ENCODE measurements at places on chromosomes 7 and 10.

GRCh38 chr7:129073738-129074137 lies 18.8 kb upstream of the TNPO3 start:
- no peak for DNase-seq

DNA sequence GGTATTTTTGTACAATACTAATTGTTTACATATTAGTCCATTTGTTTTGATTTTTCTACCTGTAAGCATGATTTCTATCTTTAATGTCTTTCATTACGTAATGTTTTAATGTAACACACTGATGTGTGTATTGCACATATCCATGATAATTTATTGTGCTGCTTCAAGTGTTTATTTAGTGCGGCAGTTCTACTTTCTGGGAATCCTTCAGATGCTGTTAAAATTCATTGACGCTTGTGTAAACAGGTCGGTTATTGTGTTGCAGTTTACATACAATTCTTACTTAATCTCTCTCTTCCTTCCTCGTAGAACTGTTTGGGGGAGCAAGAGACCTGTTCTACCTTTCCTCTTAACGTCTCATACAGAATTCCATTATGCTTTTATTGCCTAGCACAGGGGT lies 6.9 kb downstream of the TMEM60 start:
- DNase-seq = peak; percentile 65

- DNase-seq = no peak
These were observed 51.0 kb upstream of the OSBPL3 start for GRCh38 chr7:25031007-25031406.

DNA sequence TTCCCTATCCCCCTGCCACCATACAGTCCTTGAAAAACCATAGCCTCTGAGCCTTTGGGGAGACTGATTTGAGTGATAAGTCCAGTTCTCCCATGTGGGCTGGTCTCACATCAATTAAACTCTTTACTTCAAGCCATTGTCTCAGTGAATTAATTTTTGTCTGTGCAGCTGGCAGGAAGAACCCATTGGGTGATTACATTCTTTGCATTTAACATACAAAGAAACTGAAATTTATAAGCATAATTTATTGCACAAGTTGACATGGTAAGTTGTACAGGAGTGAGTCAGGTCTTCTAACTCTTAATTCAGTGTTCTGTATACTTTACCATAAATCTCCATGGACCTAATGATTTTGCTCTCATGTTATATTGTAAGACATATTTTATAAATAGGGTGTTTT lies 1613.0 kb upstream of the LRRTM3 start:
- no peak for DNase-seq

- no peak for DNase-seq
These were observed 63.2 kb downstream of the MKI67 start for GRCh38 chr10:128062881-128063563.

DNA sequence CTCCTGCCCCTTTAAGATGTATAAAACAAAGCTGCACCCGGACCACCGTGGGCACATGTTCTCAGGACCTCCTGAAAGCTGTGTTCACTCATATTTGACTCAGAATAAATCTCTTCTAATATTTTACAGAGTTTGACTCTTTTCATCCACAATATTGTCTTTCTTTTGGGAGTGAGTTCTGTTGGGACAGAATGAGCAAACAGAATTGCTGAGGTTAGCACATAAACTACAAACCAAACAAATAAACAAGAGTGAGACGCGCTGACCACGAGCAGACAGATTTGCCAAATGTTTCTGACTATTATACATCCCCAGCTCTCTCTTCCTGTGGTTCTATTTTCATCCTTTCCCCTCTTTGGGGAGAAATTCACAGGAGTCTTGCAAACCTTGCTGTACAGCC lies 526.7 kb downstream of the CALN1 start:
- no peak for DNase-seq

GRCh38 chr10:44697116-44697515 lies 214.0 kb upstream of the TMEM72 start:
- no peak for DNase-seq

DNA sequence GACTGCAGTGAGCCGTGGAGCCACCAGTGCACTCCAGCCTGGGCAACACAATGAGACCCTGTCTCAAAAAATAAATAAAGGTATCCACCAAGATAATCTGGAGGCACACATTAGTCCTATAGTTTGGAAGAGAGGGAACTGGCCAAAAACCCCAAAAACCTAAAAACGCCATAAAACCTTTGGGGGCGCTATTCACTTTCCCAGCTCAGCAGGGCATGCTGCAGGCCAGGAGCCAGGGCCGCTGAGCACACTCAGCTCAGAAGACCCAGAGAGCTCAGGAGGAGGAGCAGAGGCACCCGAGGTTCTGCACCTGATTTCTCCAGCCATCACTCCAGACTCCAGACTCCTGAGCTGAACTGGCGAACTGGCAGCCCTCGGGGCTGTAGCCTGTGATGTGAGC lies 167.2 kb upstream of the IMMP2L start:
- DNase-seq = no peak

DNA sequence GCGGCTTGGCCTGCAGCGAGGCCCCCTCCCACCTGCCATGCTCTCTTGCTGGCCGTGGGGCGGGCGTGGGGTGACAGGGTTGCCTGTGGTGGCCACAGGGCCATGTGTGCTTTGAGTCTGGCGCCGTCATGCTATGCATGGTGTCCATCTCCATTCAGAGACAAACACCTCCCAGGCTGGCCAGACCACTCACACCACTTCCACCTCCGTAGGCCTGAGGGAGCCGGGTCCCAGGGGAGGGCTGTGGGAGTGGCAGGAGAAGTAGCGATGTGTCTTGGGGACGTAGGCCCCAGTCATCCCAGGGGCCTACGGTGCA lies 65.5 kb downstream of the DNAJB6 start:
- no peak for DNase-seq

DNA sequence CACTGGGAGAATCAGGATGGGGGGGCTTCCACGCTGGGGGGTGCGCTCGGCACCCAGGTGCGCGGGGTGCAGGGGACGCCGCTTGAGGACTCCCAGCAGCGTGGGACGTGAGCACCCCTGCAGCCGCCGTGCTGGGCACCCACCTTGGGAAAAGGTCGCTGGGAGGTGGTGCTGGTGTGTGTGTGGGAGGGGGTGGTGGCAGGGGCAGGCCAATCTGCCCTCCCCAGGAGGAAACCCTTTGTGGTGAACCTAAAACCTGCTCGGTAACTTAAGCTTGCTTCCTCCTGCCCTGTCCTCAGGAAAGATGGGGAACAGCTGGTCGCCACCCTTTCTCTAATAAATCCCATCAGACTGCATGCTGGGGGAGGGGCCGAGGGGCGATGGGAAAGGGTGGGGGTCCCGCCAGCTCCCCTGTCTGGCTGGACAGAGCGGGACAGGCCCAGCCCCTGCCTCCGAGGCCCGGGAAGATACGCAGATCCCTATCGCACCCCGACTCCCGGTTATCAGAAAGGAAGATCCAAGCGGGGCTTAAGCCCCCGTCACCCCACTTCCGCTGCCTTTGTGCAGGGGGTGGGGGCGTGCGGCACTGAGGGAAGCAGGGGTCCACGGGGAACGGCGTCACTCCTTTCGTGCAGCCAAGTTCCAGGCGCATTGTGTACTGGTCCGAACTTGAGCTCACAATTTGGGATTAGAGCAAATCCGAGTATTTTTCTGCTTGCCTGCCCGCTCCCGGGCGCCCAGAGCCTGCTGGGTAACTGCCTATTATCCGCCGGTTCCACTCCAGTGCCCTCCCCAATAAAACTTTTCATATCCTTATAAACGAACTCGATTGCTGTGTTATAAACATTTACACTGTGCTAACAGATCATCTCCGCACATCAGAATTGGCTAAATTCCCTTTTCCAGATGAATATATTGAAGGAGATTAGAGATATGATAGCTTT lies 64.6 kb downstream of the UNCX start:
- no peak for DNase-seq

DNA sequence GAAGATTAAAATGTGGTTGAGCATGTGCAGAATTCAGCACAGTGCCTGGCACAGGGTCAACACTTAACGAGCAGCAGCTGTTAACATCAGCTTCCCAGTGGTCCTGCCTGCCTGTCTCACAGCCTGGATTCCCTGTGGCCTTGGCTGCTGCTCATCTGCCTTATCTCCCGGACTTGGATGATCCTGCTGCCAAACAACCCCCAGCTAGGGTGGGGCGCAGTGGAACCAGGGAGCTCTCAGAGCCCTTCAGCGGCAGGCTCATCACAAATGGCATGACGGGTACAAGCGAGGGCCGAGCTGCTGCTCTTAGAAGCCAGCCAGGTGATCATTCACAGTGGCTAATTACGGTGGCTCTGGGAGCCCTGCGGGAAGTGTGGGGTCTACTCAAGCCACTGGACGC lies 13.0 kb upstream of the SMARCD3 start:
- no peak for DNase-seq

- DNase-seq = no peak
These were observed 39.3 kb downstream of the WDR37 start for GRCh38 chr10:1095498-1095897.

- DNase-seq = no peak
These were observed 185.7 kb downstream of the TAX1BP1 start for GRCh38 chr7:27925573-27926201.

GRCh38 chr10:110664483-110665420 lies 20.6 kb downstream of the RBM20 start:
- no peak for DNase-seq

- peak; percentile 38 for DNase-seq
These were observed 245.9 kb downstream of the KCNMA1 start for GRCh38 chr10:77391605-77392235.

DNA sequence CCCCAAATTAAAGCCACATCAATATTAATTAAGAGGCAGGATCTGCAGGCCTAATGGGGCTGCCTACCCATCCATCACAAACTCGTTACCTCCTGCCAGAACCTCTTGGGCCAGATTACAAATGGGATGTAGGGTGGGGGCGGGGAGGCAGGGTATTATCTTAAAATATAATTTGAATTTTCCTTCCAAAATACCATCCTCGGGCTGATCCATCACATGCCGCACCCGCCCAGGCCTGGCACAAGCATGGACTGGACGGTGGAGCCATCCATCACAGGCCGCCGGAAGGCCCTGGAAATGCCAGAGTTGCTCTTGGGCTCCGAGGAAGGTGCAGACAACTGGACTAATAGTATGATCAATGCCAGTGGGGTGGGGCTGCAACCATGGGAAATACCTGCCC lies 212.8 kb downstream of the GRID1 start:
- DNase-seq = no peak

DNA sequence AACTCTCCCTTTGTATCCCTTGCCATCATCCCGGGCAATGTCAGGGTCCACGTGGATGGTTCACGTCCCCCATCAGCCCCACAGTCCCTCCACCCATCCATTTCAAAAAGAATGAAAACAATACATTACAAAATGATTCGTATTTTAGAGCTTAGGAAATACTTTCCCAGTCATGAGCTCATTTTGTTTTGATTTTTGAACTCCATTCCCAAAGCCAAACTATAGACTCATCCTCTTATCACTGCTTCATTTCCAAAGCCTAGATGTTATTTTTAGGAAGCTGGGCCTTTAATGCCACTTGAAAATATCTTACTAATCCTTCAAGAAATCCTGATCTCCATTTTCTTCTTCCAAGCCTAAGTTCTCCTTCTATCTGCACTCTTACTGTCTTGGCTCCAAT lies 72.1 kb downstream of the WNT2 start:
- no peak for DNase-seq

DNA sequence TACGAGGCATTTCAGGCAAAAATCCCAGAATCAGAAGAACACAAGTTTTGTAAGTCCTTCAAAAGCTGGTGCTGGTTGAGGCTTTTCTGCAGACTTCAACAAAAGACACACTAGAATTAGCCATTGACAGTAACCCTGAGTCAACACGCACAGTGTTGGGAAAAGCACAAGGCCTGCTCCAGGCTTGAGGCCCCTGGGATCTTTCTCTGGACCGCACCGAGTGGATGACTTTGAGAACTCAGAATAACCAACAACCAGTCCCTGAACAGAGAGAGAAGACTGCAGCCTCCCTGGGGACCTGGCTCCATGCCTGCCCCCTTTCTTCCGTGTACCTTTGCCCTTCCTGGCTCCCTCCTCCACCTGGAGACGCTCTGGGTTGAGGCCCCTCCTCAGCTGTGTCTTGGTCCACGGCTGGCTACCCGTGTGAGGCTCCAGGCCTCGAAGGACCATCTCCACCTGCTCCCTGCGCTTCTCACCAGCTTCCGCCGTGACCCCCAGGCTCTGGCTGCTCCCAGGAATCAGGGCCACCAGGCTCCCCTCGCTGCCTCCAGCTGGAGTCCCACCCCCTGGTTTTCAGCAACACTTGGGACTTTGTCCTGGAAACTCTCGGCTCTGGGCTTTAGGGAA lies 28.4 kb downstream of the DIP2C start:
- no peak for DNase-seq

GRCh38 chr7:47253650-47254080 lies 328.2 kb downstream of the TNS3 start:
- peak; percentile 65 for DNase-seq

- no peak for DNase-seq
These were observed 6.4 kb upstream of the ACBD5 start for GRCh38 chr10:27247006-27247405.

DNA sequence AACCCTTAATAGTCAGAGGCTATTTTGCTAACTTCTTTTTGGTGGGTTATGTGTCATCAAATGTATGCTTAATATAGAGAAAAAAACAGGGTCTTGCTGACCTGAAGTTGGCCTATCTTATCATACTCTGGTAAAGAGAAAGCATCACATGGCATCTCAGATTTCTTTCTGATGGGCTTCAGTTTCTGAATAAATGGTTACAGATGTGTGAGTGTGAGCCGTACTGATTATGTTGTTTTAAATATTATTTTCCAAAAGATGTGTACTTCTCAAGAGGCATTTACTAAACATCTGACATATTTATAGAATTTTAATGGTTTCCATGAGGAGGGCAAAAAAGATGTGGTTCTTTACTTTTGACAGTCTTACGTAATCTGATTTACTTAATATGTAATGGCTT lies 28.4 kb downstream of the BBS9 start:
- no peak for DNase-seq

DNA sequence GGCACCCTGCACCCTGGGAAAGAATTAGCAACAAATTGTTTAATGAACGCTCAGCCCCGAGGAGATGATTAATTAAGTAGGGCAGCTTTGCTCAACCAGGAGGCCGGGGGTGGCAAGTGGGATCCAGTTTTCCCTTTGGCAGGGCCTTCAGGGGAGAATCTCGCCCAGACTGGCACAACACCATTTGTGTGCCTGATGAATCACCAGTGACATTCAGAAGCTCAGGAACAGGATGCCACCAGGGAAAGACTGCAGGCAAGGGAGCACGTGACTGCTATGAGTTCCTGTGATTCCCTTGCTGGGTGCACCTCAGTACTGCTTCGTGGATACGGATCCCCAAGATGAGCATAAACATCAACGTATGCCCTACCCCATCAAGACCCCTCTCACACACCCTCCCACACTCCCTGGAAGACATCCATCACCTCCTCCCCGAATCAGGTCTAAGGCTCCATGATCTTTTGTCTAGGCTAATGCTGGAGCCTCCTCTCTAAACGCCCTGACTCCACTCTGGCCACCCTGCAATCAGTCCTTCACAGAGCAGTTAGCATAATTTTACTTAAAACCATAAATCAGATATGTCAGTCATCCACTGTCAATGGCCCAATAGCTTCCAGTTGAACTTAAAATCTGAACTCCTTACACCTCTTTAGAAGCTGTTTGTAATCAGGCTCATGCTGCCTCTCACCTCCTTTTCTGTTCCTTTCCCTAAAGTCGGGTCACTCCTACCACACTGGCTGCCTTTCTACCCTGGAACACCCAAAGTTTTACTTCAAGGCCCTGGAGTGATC lies 109.2 kb upstream of the AGK start:
- DNase-seq = no peak

GRCh38 chr7:99624484-99624883 lies 7.7 kb downstream of the ZSCAN25 start:
- no peak for DNase-seq

GRCh38 chr10:97915346-97916131 lies 65.9 kb downstream of the GOLGA7B start:
- no peak for DNase-seq

- no peak for DNase-seq
These were observed 20.3 kb downstream of the AASS start for GRCh38 chr7:122123746-122124145.
